ENCODE measurements at places on chromosomes 11 and 22.

DNA sequence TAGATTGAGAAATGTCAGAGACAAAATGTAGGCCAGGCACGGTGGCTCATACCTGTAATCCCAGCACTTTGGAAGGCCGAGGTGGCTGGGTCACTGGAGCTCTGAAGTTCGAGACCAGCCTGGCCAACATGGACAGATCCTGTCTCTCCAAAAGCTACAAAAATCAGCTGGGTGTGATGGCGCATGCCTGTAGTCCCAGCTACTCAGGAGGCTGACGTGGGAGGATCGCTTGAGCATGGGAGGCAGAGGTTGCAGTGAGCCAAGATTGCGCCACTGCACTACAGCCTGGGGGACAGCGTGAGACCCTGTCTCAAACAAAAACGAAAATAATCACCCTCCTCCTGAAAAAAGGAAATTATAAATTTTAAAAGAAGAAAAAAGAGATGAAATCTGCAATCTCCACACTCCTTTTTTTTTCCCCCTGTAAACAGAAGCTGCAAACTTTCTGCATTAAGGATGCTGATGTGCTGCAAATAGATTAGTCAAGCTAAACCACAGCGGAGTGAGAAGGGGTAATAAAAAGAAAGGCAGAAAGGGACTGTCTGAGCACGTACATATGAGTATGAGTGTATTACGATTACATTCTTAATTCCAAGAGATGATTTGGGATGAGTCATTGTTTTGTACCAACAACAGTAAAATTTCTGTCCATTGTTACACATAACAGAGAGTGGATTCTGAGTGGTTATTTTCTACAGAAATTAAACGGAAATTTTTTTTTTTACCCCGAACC, 87.3 kb downstream of the SIK3 start:
- no peak for DNase-seq

GRCh38 chr11:1879342-1879940, 12.3 kb downstream of the PRR33 start:
- DNase-seq: no peak

- no peak for DNase-seq
These were observed 6.2 kb upstream of the BLID start for GRCh38 chr11:122122179-122122578.

DNA sequence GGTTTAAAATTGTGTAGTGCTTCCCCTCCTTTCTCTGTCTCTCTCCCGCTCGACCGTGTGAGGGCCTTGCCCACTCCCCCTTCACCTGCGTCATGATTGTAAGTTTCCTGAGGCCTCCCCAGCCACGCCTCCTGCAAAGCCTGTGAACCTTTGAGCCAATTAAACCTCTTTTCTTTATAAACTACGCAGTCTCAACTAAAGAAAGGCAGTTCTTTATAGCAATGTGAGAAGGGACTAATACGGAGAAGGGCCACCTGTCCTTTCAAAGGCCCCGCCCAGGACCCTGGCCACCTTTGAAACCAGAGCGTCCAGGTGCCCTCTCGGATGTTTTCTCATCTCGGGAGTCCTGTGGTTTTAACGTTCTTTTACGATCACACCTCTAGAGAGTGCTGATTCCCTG, 741.5 kb downstream of the BRD1 start:
- no peak for DNase-seq

- no peak for DNase-seq
These were observed 123.9 kb downstream of the VPREB1 start for GRCh38 chr22:22368516-22368915.

DNA sequence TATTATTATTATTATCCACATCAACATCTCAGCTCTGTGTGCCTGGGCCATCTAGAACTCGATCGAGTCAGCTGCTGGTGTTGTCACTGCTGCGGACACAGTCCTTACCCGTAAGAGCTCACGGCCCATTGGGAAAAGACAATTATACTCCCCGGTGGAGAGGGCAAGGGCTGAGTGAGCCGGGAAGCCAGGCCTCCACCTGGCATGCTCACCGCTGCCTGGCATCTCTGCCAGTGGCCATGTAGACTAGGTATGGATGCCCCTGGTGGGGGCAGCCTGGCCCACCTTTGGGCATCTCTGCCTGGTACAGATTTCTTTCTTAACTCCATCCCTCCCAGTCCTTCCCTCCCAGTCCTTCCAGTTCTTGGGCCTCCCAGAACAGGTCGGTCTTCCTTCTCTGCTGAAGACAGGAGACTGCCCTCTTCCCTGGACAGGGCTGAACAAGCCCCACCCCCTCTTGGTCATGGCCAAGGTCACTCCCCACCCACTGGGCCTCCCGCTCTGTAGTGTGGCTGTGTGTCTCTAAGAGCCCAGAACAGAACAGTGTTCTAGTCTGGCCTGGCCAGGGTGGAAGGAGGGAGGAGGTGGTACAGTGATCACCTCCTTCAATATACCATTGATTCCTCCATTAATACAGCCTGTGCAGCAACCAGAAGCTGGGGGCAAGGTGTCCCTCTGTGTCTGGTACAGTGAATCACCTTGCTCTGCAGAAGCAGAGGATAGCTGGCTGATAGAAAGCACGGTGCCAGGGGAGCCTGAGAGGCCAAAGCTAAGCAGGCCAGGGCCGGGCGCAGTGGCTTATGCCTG, 57.7 kb downstream of the FLRT1 start:
- no peak for DNase-seq

GRCh38 chr11:109439684-109440083, 17.7 kb downstream of the C11orf87 start:
- DNase-seq: no peak

DNA sequence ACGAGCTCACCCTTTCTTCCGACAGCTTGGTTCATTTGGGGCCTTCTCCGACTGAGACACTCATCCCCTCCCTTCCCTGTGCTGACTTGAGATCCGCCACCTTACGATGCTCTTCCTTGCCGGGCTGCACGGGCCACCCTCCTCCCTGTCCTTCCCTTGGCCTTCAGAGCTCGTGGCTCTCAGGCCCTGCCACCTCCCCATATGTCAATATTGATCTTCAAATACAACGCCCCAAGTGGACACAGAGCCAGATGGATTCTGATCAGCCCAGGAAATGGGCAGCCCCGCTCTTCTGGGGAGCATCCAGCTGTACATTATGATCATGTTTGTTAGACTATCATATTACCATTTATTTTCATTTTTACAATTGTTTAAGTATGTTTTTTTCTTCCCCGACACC, 812.8 kb downstream of the TBC1D22A start:
- DNase-seq: no peak

- DNase-seq: no peak
These were observed 1134.1 kb upstream of the CCDC90B start for GRCh38 chr11:84420271-84420670.

GRCh38 chr22:46070215-46070802, 80.0 kb upstream of the PPARA start:
- no peak for DNase-seq

- DNase-seq: no peak
These were observed 1.3 kb upstream of the SCARF2 start for GRCh38 chr22:20438678-20439492.

DNA sequence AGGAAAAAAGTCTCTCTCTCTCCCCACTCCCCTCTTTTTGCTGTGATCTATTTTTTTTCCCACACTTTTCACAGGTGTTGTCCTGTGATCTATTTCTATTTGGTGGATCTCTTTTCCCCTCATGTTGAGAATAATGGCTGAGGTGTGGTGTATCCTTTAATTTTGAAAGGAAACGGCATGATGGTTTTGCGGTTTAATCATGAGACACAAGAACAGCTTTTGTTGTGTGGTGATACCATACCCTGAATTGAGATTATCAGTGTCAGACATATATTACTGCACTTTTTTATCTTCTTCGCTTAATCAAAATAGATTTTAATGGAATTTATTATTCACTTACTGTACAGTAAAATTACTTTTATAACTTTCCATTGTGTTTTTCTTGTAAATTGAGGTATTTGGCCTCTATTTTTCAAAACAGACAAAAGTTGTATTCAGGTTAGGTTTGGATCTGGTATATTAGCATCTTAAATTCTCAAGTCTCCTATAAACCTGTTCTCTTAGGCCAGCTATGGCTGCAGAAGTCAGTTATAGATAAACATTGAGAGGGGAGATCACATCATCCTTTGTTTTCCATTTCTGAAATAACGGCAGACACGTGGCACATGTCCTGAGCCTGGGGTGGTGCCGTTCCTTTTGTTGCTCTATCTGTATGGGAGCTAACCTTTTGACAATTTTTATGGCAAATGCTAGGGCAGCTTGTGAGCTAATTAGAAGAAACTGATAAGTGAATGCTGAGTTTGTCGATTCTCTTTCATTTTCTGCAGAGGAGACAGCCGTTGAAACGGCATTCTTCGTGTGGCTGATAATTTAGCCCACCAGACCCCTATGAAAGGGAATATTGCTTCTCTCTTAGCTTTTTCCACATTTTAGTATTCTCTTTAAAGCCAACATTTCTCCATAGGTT, 25.8 kb downstream of the NF2 start:
- no peak for DNase-seq

DNA sequence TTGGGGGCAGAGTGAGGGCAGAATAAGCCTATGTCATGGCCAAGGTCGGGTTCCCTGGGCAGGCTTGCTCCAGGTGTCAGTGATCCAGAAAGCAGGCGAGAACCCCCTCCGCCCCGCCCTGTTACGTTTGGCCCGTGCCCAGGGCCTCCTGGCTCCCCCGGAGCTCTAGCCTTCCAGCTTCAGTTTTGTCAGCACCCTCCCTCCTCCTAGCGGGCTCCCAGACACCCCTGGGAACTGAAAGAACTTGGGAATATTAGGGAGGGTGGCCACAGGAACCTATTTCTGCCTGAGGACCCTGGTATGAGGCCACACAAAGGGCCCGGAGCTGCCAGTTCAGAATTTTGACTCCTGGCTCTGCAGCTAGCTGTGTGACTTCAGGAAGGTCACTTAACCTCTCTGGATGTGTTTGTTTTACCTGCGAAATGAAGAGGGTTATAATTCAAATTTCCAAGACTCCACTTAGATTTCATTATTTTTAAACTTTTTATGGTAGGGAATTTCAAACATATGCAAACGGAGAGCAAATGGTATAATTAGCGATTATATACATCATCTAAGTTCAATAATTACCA, 1.2 kb downstream of the TUBA8 start:
- DNase-seq: no peak

- DNase-seq: no peak
These were observed 34.4 kb downstream of the TMEM225 start for GRCh38 chr11:123851110-123851509.

GRCh38 chr11:119896387-119897045, 167.5 kb upstream of the NECTIN1 start:
- no peak for DNase-seq

- no peak for DNase-seq
These were observed 252.3 kb downstream of the KIRREL3 start for GRCh38 chr11:126748100-126748791.

DNA sequence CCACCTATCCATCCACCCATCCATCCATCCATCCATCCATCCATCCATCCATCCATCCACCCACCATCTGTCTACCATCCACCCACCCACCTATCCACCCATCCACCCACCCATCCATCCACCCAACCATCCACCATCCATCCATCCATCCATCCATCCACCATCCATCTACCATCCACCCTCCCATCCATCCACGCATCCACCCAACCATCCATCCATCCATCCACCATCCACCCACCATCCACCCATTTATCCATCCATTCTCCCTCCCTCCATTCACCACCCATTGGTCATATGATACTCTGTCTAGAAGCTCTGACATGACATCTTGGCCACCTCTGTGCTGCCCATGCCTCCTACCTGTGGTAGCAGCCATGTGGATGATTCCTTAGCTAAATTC, 31.7 kb downstream of the MUC2 start:
- DNase-seq: no peak

Measured in stimulated activated CD8-positive, alpha-beta memory T cell treated with anti-CD3 and anti-CD28 coated beads, Interleukin-2, amount 100 ng/mL, for 1 hour (primary cell).